ENCODE measurements at places on chromosomes 3 and 15. TPM values are rescaled to one million over a fixed set of nuclear protein-coding genes. Genes with fewer than 3 reads are reported as not detected.
A peak's percentile ranks its signal among the peaks of the same experiment; 100 is the strongest.

DNA sequence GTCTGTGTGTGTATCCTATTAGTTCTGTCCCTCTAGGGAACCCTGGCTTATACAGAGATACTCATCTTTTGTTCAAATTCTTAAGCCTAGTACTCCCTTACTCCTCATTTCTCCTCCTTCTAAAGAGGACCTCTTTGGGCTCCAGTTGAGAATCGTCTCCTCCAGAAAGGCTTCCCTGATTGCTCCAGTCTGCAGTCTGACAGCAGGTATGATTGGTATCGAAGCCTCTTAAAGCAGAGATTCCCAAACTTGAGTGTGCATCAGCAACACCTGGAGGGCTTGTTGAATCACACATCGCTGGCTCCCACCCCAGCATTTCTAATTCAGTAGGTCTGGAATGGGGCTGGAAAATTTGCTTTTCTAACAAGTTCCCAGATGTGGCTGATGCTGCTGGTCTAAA lies 60.9 kb upstream of the NMNAT3 start:
- no peak for DNase-seq

DNA sequence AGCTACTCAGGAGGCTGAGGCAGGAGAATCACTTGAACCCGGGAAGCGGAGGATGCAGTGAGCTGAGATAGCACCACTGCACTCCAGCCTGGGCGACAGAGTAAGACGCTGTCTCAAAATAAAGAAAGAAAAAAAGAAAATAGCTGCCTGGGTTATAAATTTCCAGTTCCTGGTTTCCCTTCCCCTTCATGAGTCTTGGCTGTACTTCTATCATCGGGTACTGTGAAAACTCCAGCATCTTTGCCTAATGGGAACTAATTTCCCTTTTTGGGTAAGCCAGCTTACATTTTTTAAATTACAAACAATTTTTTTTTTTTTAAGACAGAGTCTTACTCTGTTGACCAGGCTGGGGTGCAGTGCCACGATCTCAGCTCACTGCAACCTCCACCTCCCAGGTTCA lies 15.0 kb downstream of the DENND4A start:
- no peak for DNase-seq

GRCh38 chr3:125280668-125281361 lies 68.3 kb upstream of the SLC12A8 start:
- DNase-seq, result no peak

DNA sequence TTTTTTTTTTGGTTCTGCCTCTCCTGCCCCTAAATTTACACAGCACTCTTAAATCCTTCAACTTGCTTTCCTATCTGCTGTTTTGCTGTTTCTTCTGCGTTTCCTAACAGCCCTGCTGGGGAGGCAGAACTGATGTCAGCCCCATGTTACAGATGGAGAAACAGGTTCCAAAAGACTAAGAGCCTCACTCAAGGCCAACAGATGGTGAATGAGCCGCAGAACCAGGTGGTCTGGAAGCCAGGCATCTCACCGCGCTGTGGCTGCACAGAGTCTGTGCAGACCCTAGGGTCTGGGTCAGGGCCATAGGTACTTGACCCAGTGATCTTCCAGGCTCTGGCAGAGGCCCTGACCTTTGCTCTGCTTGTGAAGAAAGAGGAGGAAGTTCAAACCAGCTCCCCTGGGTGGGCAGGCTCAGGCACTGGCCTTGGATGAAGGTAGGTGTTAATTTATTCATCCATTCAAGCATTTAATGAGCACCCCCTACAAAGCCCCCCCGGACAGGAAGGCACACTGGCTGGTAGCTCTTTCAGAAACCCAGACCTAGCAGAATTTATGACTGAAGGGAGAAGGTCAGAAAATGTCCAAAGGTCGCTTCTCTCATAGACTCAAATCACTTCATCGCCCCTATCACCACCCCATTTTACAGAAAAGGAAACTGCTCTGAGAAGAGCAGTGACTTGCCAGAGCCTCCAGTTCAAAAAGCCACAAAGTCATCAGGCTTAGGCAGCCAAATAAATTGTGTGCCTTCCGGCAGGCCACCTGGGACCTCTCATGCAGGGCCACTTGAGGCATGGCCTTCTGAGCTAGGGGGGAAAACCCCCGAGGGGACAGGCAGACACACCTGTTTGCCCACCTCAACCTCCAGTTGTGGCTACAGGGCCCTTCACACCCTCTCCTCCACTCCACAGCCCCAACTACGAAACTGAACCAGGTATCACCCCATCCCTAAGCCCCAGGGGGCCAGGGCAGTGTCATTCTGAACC lies 2.7 kb downstream of the CHDH start:
- DNase-seq, result no peak

GRCh38 chr3:128572644-128573105 lies 77.9 kb downstream of the RPN1 start:
- no peak for DNase-seq

DNA sequence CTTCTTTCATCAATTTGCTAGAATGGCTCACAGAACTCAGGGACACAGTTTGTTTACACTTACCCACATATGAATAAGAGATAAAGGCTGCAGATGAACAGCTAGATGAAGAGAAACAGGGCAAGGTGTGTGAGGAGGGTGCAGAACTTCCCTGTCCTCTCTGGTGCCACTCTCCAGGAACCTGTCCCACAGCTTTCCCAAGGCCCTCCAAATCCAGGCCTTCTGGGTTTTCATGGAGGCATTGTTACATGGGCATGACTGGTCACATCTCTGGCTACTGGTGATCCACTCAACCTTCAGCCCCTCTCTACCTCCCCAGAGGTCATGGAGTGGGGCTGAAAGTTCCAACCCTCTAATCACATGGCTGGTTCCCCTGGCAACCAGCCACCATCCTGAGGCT lies 73.6 kb downstream of the ITGB5 start:
- no peak for DNase-seq

DNA sequence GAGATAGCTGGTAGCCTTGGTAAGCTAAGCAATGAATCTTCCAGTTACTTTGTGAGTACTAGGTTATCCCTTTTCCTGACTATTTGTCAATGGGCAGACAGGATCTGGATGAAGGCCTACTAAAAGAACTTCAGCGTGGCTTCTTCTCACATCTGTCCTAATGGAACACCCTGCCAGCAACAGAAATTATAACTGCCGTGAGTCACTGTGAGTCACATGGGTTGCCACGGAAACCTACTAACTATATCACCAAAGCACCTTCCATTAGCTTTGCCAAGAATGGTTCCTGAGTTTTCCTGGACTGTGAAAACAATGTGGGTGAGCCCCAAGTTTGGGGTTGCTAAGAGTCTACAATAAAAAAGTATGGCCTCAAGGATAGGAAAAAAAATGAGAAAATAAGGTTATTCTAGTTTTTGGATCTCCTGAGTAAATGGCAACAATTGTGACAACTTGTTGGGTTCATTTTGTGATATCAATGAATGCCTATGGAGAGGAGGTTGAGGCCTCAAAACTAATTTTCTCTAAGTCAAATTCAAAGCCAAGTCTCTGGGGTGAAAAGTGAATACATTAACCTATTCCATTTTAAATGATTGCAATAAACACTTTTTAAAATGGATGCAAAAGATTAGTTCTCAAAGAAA lies 195.1 kb upstream of the ICE2 start:
- peak; percentile 54 for DNase-seq

DNA sequence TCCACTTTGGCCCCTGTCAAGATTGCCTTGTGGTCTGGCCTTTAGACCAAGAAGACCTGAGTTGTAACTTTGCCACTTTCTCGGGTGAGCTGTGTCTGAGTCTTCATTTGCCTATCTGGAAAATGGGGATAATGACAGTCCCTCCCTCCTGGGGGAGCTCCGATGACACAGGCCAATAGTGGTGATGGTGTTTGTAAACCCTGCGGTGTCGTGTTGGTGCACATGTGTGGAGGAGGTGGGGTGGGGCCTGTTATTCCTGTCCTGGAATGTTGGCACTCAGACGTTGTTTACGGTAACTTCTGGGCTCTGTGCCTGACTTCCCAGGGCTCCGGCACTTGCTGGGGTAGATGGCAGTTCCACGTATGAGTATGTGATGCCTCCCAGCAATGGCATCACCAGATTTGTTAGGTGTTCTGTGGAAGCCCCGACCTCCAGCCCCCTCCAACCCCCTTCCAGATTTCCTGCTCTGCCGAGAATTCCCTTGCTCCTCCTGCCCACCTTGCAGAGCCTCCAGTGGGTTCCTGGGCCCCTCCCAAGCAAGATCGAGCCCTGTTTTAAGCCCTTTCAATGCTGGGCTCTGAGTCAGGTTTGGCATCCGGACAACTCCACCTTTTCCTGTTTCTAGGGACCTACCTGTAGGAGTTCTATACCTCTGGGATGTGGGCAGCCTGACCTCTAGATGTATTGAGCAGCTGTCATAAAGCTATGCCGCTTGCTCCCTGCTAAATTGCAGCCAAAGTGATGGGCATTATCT lies 31.4 kb downstream of the HRH1 start:
- DNase-seq, result peak; percentile 45

DNA sequence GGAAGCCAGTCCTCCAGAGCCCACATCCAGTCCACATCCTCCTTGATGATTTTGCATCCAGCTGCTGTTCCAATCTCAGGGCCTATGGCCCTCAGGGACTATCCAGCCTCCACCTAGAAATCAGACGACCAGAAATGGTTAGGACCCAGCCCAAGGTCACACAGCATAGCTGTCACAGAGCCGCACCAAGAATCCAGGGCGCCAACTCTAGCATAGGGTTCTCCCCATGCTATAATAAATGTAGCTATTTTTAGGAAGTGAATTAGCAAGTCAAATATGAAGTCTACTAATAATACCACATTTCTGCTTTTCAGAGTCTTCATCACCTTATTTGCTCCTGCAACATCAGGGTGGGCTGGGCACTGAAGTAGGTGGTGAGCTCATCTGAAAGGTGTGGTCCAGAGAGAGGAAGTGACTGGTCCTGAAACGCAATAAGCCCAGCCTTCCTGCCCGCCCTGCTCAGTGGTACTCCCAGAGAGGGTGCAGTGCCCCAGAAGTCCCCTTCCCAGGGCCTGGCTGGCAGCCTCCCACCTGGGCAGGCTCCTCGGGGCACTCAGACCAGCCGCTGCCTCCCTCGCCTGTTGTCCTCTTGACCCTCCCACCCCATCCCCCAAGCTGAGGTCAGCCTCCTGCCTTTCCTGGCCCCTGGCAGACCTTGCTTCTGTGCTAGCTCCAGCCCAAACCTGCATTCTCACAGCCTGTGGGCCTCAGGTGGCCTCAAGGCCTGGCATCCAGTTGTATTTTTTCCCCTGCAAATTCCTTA lies 17.6 kb upstream of the CYP11A1 start:
- no peak for DNase-seq

GRCh38 chr15:77527831-77528231 lies 104.9 kb downstream of the LINGO1 start:
- DNase-seq, result no peak

Gene ROBO2
- 2.9 TPM for polyA plus RNA-seq

Gene CYP1A2
- polyA plus RNA-seq, result not detected

Gene PARP15
- 2.8 TPM for polyA plus RNA-seq

Gene FRMD5
- polyA plus RNA-seq, result 0.44 TPM

Gene SAMMSON
- not detected for polyA plus RNA-seq
